Fibroblast of lung (primary cell): ENCODE measurements at places on chromosomes 5 and 9.

DNA sequence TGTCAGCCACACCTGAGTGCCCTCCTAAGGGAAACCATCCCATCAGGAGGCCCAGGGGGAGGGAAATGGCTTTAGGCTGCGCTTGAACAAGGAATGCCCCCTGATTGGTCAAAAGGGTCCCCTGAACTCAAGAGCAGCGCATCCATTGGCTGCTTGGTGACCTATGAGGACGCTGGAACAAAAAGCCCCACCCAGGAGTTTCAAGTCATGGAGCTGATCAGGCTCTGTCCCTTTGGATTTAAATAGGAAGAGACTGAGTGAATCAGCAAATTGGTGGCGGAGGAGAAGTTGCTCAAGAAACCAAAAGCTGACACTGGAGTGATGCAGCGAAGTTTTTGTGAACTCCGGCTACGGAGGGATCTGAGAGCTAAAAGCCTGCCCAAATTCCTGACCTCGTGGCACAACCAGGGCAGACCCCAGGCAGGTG is 66.7 kb downstream of the SMIM23 start:
- no peak for DNase-seq

DNA sequence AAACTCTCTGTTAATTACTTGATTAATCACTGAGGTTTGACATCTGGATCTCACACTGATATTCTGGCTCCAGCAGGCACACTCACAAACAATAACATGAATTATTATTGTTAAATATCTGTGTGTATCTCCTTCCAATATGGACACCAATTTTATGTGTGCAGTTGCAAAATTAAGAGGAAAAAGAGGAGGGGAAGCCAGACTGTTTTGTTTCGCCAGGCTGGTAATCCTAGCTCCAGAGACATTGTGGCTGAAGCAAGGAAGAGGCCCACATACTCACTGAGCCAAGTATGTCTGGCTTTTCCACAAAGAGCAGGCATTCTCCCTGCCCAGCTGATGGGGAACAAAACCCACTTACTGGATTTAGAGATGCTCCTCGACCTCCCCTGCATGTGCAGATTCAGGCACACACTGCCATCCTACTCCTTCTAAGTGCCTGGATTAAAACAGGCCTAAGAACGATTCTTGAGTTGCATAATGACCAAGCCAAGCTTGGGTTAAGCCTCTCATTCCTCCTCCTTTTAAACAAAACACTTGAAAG is 181.9 kb downstream of the ESM1 start:
- DNase-seq, result peak; percentile 8

DNA sequence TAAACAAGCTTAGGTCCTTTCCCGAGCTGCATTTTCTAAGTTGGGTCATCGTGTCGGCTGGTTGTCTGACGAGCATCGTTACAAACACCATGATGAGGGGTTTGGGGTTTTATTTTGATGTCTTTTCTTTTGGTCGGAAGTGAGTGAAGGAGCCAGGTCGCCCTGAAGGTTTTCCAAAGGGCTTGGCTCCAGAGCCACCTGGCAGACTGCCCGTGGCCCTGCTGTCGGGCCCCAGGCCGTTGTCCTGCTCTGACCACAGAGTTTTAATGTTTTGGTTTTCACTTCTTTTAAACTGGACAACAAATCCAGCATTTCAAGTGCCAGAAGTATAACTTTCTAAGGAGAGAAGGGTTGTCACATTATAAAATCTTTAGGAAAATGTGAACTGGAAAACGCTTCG is 42.3 kb downstream of the TENT4A start:
- DNase-seq, result no peak

DNA sequence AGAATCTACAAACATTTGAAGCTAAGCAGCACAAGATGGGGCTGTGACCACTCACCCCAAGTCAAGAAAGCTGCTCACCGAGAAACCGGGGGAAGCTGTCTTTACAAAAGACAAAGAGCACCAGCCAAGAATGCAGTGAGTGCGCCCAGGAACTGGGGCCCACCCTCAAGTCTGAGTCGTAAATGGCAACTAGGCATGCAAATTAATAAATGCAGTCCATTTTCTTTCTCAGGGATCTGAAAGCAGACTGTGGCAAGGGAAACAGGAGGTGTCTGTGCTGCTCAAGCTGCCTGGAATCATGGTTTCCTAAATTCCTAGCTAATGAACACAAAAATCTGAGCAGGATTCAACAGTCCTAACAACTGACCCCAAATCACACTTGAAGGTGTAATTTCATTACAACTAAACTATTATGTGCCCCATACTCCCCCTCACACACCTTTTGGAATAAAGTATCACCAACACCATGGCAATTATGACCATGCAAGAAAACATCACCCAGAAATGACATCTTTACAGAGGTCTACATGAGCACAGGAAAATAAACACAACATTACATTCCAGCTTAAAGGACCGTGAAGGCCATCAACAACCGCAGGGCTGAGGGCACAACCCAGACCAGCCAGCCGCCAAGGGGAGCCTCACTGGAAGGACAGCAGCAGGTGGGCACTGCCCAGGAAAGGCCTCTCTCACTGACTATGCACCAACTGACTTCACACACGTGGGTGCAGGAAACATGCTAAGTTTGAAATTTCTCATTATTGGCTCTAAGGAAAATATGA is 17.6 kb downstream of the NSUN2 start:
- DNase-seq, result peak; percentile 30

DNA sequence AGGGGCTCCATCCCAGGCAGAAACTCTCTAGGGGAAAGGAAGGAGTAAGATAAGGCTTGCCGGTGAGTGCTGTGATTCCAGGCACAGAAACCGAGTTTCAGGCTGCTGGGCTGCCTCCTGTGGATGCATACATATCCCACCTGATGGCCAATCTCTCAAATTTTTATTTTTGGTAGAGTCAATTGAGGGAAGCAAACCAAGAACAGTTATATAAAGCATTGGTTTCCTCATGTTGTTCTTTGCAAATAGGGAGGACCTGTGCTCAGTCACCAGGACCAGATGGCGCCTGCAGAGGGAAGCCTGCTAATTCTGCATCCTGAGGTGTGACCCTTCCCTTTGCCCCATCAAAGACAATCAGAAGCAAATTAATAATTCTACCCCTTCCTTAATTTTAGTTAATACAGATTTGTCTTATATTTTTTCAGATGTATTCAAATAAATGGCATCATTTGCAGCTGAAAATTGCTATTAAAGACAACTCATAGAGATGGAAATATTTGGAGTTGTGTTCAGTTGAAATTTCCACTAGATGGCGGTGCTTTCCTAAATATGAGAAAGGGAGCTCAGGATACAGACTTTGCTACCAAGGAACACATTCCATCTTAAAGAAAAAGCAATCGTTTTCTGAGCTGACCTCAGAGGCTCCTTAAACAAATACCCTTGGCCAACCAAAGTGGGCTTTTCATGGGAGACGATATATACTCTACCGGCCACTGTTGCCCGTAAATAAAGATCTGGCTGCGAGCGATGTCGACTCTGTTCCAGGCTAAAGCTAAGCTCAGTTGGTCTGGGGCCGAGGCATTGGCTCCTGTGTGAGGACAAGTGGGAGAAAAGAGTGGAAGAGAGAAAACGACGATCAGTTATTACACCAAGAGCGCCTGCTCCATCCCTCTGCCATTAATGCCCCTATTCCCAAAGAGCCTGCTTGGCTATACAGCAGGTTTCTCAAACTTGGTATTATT is 225.7 kb upstream of the KLF9 start:
- peak; percentile 43 for DNase-seq

DNA sequence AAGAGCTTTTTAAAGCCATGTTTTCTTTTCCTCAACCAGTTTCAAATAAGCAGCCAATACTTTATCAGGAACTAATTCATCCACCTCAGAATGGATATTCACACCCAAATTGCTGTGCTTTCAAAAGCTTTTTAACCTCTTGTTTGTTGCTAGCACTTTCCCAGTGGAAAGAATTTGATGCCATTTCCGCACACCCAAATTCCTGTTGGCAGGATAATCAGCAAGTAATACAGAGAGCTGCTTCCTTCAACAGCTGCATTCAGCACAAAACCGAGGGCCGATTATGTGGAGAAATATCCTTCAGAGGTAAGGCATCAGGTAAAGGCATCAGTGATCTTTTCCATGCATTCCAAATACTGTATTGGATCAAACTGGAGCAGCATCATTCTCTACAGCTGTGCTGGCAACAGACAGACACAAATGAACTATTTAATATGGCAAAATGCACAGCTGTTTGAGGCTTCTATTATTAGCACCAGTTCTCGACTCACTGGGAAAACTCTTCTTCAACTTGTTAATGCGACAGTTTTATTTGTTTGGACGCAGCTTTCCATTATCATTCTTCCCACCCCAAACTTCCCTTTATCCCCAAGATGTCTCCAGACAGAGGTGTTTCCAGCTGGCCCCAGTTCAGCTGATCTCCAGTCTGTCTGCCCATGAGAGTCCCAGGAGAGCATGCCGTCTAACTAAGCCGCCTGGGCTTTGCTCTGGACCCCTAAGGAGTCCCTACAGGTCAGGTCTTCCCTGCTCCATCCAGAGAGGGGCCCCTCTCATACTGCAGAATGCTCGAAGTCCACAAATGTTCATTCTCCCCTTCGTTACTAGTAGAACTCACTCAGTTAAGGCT is 22.2 kb upstream of the MGAT1 start:
- no peak for DNase-seq

- DNase-seq, result no peak
Measured at GRCh38 chr5:127919006-127919796, 164.4 kb upstream of the SLC12A2 start.

GRCh38 chr9:73037613-73038012 is 84.8 kb upstream of the ALDH1A1 start:
- DNase-seq, result peak; percentile 45

DNA sequence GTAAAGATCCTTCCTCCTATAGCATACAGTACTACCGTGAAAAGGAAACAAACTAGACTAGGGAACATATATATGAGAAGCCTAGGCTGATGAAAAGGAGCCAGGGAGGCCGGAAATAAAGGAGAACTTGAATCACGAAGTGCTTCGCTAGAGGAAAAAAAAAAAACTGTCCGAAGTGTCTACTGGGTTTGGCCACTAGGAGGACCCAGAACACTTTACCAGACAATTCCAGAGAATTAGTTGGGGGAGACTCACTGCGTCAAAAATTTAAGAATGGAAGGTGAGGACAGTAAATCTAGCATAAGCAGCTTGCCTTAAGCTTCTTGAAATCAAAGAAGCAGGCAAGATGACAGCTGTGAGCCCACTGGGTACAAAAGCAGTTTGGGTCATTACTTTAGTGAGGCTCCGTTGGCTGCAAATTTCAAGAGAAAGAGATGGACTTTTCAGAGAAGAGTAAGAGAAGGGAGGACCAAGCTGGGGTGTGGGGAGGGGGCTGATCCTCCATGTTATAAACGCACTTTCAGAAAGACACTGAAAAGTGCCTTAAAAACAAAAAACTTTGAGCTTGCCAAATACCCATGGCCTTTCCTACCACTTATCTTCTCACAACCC is 47.4 kb downstream of the P4HA2 start:
- DNase-seq, result peak; percentile 70

GRCh38 chr9:126615245-126615790 is 1.6 kb downstream of the LMX1B start:
- peak; percentile 7 for DNase-seq

- no peak for DNase-seq
Measured at GRCh38 chr9:107277801-107278200, 5.3 kb upstream of the RAD23B start.

GRCh38 chr5:36531401-36531800 is 75.0 kb upstream of the SLC1A3 start:
- DNase-seq, result no peak

DNA sequence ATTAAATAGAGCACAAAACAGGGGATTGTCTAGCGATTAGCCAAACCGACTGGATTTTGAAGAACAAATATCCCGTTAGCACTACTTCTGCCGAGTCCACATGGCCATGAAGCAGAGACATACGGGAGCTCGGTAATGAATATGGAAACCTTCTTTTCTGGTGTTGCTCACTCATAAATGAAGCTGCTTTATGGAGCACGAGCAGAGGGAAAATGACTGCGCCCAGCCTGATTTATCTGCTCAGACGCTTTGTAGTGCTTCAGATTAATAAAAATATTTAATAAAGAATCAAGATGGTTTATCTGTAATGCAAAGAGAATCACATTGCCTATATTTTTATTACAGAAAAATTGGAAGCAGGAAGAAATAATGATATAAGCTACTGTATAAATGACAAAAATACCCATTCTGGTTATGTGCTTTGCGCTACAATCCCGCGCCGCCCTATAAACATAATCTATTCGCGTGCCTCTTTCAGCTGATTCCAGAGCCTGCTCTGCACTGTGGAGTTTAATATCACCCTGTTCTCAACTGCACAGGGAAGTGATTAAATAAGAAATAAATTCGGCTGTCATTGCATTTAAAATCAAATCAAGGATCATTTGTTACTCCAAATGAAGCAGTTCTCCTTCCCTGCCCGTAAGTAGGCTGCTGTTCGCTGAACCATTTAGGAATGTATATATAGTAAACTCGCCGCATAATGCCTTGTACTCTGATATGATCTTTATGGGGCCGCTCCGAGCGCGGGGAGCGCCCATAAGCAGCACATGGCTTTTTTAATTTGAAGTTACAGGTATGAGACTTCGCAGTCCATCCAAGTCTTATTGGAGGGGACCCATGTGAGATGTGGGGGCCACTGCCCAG is 22.3 kb upstream of the UBAC1 start:
- no peak for DNase-seq

DNA sequence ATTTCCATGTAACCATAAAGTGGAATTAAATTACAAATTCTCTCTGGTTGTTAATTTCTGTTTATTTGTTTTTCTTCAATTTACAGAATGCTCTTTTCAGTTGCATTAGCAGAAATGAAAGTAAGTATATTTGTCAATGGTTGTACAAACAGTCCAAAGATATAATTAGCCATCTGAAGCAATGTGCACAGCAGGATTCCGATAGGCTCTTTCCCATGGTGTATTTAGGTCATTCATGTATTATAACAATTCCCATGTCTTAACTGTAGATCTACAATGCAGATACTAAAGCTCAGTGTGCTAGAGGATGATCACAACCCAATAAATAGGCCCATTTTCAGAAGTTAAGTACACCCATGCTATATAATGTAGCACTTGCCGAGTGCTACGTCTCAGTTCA is 43.8 kb downstream of the RECK start:
- no peak for DNase-seq

DNA sequence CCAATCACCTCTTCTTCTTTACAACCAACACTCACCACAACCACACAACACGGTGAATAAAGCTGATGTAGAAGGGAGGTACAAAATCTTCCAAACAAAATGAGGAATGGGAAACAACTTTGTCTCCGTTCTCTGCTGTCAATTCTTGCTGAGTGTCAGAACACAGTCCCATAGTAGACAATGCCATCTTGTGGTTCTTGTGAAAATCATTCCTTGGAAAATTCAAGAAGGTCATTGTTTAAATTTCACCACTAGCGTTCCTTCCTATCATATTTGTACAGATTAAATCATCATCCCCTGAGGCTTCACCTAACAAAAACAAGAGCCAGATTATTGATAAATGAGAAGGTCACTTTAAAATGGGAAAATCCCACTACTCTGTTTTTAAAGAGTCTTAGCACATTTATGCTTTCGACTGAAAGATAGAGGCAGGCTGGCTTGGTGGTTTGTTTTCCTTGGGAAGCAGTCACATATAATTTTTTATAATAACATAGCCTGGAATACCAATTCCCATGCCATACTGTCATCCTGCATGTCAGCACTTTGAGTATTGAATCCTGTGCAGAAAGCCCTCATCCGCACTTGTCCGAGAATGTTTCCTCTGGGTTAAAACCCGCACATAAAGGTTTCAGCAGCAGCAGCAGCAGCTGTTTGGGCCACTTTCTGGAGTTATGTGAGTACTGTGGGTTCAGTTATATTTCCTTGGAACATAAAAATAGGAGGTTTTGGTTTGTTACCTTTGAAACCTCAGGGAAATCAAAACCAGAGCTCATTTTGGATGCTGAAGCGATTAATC is 395.0 kb upstream of the SMARCA2 start:
- DNase-seq, result no peak

- no peak for DNase-seq
Measured at GRCh38 chr5:132459983-132460838, 30.4 kb downstream of the IRF1 start.

- DNase-seq, result no peak
Measured at GRCh38 chr9:120043448-120043847, 536.5 kb downstream of the CDK5RAP2 start.
